ENCODE measurements at places on chromosomes 11 and 22.
A peak's percentile ranks its signal among the peaks of the same experiment; 100 is the strongest.

GRCh38 chr11:34165786-34166555 is 60.5 kb downstream of the NAT10 start:
- no peak for DNase-seq

- no peak for DNase-seq
Observed at GRCh38 chr22:28488825-28489224, 190.8 kb downstream of the TTC28 start.

DNA sequence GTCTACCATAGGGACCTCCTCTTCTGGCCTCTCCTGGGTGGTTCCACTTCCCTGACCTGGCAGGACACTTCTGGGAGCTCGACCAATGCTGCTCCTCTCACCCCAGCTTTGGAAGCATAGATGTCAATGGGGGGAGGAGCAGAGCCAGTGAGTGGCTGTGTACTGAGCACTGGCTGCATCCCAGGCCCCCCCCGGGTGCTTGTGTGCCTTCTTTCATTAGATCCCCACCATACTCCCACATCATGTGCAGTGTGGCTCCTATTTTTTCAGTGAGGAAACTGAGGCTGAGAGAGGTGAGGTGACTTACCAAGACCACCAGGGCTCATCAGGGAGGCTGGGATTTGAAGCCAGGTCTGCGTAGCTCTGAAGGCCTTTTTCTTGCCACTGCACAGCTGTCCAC is 44.3 kb downstream of the LRRC32 start:
- DNase-seq, result no peak

- no peak for DNase-seq
Observed at GRCh38 chr22:44462246-44463010, 35.6 kb downstream of the RTL6 start.

- DNase-seq, result no peak
Observed at GRCh38 chr11:123405123-123405592, 24.9 kb upstream of the GRAMD1B start.

- DNase-seq, result no peak
Observed at GRCh38 chr11:120462825-120463224, 48.7 kb upstream of the GRIK4 start.

GRCh38 chr11:81359476-81359875 is 1374.2 kb downstream of the FAM181B start:
- DNase-seq, result no peak

DNA sequence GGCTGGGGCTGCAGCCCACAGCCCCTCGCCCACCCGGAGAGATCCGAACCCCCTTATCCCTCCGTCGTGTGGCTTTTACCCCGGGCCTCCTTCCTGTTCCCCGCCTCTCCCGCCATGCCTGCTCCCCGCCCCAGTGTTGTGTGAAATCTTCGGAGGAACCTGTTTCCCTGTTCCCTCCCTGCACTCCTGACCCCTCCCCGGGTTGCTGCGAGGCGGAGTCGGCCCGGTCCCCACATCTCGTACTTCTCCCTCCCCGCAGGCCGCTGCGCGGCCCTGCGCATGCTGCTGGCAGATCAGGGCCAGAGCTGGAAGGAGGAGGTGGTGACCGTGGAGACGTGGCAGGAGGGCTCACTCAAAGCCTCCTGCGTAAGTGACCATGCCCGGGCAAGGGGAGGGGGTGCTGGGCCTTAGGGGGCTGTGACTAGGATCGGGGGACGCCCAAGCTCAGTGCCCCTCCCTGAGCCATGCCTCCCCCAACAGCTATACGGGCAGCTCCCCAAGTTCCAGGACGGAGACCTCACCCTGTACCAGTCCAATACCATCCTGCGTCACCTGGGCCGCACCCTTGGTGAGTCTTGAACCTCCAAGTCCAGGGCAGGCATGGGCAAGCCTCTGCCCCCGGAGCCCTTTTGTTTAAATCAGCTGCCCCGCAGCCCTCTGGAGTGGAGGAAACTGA is 731 bp downstream of the GSTP1 start:
- DNase-seq, result no peak

DNA sequence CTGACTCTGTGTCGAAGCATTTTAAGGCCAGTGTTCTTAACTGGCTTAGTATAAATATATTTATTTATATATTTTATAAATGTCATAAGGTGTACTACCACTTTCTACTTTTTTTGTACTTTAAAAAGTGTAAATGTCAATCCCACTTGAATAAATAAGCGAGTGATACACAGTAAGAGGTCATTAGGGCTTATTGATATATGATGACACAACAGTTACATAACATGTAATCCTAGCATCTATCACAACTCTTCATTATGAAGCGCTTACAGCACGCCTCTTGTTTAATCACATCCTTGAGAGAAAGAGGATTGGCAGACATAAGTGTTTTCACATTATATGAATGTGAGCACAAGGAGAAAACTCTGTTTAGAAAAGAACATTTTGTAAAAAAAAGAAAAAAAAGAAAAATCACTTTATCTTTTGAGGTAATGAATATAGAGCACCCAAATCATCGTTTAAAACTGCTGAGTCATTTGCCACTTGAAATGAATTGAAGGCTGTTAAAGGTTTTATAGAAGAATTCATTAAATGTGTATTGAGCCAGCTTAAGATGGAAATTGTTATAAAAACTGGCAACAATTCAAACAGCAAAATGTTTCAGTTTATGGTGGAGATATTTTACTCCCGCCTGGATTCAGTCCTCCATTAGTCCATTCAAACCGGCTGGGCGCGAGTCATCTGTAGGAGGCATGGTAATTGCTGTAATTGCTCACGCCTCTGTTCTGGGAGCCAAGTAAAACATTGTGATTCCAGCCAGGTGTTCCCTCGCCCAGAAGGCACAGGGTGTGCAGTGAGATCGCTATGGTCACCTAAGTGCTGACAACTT is 627.3 kb upstream of the KIRREL3 start:
- DNase-seq, result no peak

DNA sequence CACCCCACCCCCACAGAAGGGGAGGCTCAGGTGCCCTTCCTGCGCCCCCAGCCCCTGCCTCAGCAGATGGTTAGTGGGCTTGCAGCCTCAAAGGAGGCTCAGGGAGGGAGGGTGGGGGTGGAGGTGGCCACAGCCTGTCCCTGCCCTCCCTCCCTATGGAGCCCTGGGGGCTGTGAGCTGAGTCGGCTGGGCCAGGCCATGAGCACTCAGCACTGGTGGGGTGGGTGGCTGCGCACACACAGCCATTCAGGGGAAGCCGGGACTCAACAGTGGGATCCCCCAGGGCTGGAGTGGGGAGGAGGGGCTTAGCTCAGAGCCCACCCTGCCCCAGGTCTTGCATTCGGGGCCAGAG is 50.2 kb downstream of the FLRT1 start:
- no peak for DNase-seq

DNA sequence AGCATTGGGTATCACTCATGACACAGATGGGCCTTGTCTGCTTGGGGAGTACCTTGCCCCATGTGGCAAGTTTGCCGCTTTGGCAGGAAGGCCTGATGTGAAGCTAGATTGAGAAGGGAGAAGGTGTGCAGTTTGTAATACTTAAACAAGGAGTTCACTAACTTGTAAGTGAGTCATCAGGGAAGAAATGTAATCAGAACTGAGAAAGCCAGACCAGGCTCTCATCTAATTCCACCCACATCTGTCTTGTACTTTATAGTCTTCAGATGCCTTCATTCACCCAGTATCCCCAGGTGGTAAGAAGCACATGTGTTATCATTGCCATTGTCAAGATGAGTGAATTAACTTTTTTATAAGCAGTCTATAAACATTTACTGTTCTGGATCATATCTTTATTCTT is 116.0 kb upstream of the DDI1 start:
- DNase-seq, result no peak

DNA sequence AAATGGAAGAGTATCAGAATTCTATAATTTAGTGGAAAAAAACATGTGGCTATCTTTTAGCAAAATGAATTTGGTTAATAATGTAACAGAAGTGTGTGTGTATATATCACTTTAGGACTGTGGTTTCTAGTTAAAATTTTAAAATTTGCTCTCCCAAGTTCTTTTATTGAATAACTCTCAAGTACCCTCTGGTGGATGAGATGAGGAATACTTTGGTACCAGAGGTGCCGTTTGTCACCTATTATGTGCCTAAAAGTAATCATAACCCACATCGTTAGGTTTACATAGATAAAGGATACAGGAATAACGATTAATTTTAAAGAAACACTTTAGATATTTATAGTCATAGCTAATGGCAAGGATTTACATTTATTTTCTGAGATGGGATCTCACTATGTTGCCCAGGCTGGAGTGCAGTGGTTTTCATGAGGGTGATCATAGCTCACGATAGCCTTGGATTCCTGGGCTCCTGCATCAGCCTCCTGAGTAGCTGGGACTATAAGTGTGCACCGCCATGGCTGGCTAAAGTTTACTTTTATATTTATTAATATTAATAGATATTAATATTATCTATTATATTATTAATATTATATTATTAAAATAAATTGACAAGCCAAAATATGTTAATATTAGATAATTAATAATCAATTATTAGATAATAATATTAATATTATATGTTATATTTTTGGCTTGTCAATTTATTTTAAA is 66.7 kb upstream of the CAPRIN1 start:
- DNase-seq, result no peak

- DNase-seq, result no peak
Observed at GRCh38 chr11:36041988-36042611, 98.2 kb downstream of the LDLRAD3 start.

DNA sequence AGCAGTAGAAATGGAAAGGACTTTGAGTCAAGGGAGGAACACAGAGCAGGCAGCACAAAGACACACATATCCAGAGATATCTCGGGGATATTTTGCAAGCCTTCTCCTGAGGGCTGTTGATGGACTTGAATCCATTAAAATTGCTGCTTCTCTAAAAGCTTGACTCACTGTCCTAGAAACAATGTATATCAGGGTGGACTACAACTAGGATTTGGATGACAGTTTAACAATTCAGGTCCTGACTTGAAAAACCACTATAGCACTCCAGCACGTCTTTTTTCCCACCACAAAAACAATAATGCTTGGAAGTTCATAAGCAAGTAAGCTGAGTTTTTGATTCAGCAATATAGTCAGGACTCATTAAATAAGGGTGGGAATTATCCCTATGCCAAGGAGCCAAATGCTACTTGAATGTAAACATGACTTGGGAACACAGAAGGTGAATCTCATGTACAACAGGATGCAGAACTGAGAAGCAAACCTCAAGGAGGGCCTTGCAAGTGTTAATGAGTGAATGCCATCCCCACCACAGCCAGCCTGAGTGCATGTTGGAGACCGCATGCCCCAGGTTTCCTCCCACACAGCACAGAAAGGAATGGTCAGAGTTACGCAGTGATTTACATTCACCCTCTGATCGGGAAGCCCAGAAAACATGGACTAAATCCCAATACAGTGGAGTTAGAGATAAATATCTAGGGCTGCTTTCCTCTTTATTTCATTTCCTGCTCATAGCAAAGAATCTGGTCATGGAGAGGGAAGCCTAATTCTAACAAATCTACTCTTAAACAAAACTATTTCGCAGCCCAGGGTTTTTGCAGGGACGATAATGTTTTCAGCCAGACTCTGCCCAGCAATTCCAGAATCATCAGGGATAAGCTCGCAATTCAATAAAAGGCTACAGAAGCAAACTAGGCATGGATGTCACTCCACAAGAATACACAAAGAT is 98.4 kb upstream of the OR9G4 start:
- no peak for DNase-seq

DNA sequence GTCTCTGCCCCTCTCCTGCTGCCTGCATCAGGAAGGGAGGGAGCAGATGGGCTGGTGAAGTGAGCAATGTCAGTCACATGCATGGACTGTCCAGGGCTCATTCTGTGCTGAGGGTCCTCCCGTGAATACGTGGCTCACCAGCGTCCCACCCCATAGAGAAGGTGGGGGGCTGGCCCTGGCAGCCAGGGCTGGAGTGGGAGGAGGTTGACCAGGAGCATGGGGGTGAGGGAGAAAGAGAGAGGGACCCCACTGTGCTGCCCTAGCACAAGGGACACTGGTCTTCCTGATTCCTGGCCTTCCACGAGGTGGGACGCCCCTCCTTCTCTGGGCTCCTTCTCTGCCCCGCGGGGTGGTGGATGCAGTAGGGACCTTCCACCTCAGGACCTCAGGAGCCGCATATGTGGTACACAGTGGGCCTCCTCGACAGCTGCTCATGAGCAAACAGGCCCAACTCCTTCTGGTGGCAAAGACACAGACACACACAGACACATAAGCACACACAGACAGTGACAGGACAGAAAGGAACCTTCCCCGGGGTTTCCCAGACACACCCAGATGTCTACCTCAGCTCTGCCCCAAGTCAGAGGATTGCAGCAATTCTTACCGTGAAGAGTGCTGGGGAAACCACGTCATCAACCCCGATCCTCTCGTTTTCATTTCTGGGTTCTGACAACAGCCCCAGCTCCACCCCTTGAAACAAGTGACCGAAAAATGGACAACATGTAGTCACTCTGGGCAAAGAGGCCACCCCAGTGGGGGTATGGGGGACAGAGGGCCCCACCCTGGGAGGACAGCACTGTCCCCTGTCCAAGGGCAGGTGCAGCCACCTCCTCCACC is 3.6 kb upstream of the APOBEC3A start:
- DNase-seq, result peak; percentile 78

DNA sequence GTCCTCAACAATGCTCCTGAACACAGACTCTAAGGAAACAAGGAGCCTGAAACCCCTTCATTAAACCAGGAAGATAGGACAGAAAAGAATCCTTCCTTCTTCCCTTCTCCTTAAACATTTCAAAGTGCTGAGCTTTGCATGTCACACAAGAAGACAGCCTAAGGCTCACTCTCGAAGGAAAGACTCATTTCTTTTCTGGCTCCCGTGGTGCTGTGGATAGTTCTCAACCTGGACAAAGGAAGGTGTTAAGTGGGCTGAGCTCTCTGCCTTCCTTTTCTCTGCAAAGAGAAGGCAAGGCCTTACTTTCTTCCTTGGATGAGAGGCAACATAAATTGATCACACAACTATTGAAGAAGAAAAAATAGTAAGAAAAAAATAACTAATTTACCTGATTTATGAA is 452.4 kb upstream of the DDI1 start:
- DNase-seq, result no peak

- no peak for DNase-seq
Observed at GRCh38 chr11:123815122-123815521, 9.0 kb upstream of the OR6M1 start.

DNA sequence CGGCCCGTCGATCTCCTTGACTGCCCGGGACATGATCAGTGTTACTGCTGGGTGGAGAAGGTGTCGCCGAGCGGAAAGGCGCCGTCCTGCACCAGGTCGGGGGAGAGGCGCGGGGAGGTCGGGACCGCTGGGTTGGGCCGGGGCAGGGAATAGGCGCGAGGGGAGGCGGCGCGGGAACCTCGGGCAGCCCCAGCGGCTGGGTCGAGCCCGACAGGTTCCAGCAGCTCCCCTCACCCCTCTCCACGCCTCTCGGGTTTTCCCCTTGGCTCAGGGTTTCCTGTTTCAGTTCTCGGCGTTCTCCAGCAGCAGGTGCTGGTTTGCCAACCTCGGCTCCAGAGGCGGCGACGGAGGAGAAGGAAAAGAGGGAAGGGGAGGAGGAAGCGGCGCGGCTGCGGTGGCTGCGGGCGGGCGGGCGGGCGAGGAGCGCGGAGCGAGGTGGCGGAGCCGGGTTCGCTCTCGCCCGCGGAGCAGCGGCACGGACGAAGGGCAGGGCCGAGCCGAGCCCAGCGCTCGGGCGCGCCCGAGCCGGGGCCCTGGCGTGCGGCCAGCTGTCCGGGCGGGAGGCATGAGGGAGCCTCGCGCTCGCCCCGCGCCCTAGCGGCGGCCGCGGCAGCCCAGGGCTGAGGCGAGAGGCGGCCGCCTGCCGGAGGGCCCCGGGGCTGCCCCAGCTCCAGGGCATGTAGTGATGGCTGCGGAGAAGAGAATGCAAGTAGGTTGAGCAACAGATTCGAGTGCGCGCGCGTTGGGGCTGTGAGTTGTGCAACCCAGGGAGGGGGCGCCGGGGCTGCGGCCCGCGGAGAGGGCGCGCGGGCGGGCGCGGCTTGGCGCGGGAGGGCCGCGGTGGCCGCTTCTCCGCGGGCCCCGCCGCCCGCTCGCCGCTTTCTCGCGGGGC is at the start of gene ZC3H12C:
Gene ZC3H12C (plus strand): TSS at position 878 of the 892 bp plus-strand sequence. CDS start 20 bp downstream, outside the sequence.
- peak; percentile 54 for DNase-seq

Measured in GM18507 (cell line).